ENCODE measurements at places on chromosomes 7 and 10.

DNA sequence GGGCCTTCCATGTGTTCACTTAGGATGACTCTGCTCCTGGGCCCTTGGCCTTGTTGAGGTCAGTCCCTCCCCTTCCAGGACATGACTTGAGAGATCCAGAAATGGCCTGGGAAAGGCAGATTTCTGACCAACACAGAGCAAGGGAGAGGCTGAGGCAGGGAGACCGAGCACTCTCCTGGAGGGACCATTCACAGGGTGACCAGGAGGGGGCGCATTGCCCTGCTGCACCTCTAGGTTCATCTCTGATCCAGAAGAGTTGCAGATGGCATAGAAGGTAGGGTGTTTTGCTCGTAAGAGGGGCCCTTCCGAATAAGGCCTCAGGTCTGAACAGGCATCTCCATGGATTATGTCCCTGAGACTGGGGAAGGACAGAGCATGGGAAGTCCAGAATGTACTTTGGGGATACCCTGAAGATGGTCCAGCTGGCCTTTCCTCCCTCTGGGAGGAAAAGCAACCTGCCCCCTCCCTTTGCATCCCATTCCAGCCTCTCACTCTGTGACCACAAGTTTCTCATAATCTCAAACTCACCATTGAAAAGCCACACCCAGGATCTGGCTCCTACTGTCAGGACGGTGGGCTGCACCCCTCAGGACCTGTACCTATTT is 6.6 kb downstream of the DMBT1 start:
- no peak for DNase-seq

- no peak for DNase-seq
Observed at GRCh38 chr7:3370068-3370830, 69.2 kb downstream of the SDK1 start.

DNA sequence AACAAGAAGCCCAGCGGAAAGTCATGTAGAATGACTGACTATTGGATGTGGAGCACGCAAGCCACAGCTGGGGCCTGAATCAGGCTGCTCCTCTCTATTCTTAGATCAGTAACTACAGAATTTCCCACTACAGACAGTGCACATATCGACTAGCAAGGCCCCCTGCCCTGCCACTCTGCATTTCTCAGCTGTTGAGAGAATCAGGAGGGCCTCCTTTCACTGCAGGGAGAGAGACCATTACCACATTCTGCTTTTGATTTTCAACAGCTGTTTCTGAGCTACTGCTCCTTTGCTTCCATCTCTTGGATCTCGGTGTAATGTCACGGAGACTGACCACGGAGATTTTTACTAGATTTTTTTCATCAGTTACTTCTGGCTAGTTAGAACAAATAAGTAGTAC is 73.8 kb downstream of the PON1 start:
- DNase-seq = no peak

GRCh38 chr7:9498303-9498702 is 1064.9 kb downstream of the NXPH1 start:
- no peak for DNase-seq

DNA sequence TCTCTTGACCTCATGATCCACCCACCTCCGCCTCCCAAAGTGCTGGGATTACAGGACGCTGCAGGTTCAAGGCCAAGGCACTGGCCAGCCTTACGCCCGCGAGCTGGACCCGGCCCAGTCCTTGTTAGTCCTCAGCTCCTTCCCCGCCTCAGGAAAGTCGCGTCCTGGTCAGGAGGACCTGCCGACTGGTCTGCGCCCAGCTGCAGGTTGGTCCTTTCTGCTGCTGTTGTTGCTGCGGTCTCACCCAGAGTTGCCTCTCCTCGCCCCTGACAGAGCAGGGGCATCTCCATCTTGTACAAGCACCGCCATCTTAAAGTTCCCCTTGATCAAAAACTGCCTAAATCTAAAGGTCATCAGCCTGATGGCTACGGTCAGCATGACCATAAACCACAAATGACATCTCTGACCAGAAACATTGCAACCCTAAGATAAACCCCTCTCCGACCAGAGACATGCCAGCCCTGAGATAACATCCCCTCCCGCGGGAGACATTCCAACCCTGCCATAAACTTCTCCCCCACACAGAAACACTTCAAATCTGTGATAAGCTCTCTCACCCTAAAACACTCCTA is 13.9 kb upstream of the BMS1 start:
- DNase-seq = no peak

GRCh38 chr7:1564603-1565022 is 5.2 kb downstream of the PSMG3 start:
- DNase-seq = no peak

- no peak for DNase-seq
Observed at GRCh38 chr10:46282842-46283574, 3.8 kb upstream of the ANTXRL start.

DNA sequence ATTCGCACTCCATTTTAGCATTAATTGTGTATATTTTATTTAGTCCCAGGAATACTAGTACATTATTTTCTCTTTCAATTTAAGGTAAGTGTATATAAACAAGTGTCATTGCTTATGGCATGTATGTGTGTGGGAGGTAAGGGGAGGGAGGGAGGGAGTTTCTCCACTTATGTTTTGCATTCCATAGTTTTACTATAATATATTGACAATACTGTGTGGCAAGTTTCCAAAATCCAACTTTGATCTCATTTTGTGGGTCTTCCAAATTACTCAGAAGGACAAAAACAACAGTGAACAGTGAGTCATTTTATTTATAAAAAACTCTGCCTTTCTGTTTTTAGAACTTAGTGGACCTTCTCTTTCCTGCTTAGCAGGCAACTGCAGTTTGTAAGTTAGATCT is 102.3 kb upstream of the SEMA3E start:
- DNase-seq = no peak

DNA sequence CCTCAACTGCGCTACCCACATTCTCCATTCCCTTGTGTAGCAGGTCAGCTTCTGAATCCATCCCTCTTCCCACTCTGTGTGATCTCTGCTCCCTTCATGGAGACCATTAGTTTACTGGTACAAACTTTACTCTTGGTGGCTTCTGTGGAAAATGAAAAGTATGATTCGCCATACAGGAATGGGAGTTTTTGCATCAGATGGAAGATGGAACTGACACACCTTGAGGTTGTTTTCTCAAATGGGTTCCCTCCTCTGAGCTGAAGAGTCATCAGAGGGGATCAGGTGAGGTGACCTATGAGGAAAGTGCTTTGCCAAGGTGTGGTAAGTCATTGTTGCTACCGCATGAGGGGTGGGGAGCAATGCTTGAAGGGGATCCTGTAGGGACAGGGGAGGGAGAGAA is 266.8 kb downstream of the INHBA start:
- DNase-seq = no peak

GRCh38 chr10:110774069-110775019 is 97.4 kb upstream of the PDCD4 start:
- DNase-seq = no peak

DNA sequence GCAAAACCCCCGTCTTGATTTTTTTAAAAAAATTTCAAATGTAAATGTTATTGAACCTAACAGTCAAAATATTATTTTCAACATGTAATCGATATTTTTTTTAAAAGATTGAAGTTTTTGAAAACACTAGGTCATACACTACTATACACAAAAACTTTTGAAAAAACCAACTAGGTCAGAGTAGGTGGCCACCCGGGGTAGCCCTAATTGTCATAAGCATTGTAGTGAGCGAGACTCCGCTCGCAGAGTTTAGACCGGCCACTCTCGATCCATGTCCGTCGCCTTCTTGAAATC is 417 bp downstream of the RFC2 start:
- no peak for DNase-seq

GRCh38 chr7:100623951-100624824 is 11.8 kb downstream of the MOSPD3 start:
- no peak for DNase-seq

DNA sequence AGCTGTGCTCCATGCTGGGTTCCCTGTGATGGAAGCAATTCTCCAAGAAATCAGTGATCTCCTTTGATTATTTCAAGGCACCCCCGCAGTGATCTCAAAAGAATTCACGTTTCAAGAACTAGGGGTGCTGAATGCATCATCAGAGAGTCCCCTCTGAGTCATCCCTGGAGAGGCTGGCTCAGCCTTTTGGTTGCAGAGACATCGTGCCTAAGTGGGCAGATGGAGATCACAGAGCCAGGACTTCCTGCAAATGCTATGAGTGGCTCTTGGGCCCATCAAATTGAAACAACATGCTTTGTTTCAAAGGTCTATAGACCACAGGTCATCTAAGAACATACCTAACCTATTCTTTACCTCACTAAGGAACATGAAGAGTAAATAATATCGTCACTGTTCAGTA is 41.5 kb upstream of the PLEKHA1 start:
- no peak for DNase-seq

DNA sequence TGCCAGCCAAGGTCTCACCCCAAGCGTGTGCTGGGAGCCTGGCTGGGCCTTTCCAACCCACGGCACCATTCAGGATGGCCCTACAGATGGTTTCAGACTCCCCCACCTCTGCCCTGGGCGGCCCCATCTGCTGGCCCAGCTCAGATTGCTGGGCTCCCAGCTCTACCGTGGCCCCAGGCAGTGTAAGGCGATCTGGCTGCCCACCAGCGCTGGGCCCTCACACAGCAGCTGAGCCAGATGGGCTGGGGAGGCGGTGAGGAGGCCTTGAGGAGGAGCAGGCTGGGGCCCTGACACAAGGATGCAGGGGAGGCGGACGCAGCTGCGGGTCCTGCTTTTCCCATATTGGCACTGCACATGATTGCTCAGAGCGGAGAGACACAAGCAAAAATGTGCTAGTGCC is 162.8 kb downstream of the NRF1 start:
- DNase-seq = no peak

- no peak for DNase-seq
Observed at GRCh38 chr10:4488904-4489303, 337.1 kb upstream of the AKR1E2 start.

- DNase-seq = no peak
Observed at GRCh38 chr10:63286340-63286739, 153.2 kb downstream of the NRBF2 start.

DNA sequence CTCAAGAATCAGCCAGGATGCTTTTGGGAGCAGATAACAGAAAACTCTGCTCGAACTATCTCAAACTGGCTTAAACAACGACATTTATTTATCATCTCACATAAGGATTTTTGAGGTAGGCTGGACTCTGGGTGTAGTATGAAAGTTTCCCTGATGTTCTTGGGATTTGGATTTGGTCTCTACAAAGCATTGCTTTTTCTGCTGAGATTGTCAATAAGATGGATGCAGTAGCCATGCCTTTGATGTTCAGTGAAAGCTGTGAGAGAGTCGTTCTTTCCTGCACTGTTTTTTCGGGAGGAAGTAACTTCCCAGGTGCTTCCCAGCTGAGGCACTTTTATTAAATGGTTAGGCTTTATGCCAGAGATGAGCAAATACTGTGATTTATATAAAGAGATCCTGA is 181.1 kb downstream of the PRKG1 start:
- no peak for DNase-seq

DNA sequence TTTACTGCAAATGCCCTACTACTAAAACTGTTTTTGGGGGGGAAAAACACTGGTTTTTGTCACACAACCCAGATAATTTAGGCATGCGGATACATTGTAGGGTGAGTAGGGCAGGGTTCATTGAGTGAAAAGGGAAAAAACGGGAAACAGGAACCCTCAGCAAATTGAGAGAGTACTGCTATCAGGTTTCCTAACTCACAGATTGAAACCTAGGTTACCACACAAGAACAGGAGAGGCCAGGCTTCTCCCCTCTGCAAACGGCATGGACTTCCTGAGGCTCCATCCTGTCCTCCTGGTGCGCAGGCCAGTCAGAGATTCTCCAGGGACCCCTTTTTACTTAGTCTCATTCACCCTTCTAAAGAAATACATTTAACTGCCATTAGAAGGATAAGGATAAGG is 30.6 kb downstream of the AVL9 start:
- no peak for DNase-seq

DNA sequence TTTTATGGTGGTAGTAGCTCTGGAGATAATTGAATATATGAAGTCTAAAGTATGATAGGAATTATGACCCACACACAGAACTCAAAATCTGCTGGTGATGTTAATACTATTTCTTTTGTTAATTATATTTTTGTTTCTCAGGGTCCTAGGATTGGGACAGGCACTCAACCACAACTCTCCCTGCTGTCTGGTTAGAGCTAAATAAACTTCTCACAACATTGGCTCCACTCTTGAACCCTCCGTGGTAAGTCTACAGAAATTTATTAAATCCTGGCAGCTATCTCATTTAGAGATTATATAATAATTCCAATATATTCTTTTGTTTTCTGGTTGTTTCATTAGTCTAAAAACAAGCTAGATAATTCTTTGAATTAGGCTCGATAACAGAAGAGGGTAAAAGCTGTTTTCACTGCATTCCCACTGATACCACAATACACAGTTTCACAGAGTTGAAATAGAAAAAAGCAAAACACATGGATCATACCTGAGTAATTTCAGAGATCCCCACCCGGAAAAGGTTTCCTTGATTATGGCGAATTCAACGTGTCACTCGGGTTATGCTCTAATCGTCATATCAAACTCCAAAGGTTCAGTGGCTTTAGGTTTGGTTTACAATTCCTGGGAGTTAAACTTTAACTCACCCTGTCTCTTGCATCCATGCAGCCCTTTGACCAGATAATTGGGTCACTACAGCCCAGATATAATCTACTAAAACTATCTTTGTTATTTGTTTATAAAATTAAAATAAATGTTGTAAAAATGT is at the start of gene A1CF:
Gene A1CF, minus strand, starts transcription at position 531 of the 763 bp plus-strand sequence. CDS start 25,687 bp downstream, outside the sequence.
- DNase-seq = no peak

DNA sequence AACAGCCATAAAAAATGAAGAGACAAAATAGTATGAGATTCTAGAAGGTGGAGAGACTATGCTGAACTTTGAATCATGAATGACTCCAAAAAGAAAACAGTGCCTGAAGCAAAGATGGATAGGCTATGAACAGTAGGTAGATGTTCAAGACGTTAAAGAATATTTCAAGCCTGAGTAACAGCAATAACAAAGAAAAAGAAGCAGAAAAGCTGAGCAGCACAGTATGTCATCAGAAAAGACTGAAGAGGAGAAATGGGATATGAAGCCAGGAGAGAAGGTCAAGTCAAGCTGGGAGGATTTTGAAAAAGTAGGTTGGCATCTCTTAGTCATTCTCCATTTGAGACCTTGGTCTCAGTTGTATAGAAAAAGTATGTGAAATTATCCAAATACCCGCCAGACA is 484.4 kb downstream of the SORCS1 start:
- no peak for DNase-seq

- DNase-seq = no peak
Observed at GRCh38 chr7:40009301-40009700, 59.2 kb downstream of the CDK13 start.

DNA sequence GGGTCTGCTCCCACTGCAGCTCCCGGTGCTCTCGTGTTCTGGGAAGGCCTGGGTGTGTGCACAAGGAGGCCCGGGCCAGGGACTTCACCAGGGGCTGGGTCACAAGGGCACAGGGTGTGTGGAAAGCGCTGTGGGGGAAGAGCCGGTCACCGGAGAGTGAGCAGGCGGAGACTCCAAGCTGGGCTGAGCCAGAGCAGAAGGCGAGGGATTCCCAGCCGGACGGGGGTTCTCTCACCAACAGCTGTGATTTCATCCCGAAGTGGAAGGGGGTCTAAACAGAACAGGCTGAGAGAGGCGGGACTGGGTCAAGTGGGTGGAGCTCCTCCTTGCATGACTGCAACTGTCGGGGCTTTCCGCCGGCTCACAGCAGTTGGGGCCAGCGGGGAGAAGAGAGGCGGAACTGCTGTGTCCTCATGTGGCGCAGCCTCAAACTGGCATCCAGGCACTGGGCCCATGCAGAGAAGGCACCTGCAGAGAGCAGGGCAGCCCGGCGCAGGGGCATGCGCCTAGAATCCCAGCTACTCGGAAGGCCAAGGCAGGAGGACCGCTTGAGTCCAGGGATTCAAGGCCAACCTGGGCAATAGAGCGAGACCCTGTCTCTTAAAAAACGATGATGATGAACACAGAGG is 7.6 kb upstream of the ORAI2 start:
- peak; percentile 72 for DNase-seq

- DNase-seq = no peak
Observed at GRCh38 chr10:55750458-55750857, 610.6 kb downstream of the ZWINT start.

Data from activated naive CD8-positive, alpha-beta T cell treated with anti-CD3 and anti-CD28 coated beads, Interleukin-2, amount 50 U/mL, for 16 hours (primary cell).